ENCODE measurements at places on chromosomes 11 and 22.

- no peak for DNase-seq
These were observed 1.8 kb downstream of the PHOX2A start for GRCh38 chr11:72242141-72242540.

DNA sequence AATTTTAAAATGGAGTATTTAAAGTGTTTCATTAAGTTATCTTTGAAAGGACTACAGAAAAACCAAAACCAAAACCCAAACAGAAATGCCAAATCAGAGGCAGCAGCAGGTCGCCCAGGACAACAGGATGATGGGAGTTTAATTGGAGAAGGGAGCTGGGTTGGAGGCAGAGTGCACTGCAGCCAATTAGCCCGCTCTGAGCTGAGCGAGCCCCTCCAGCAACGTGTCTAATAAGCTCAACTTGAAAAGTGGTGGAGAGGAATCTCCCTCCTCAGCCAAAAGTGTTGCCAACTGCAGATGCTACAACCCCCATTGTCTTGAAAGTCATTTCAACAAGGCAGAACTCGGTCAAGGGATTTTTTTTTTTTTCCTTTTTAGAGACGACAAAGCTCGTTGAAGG is 323.9 kb downstream of the CADM1 start:
- no peak for DNase-seq

DNA sequence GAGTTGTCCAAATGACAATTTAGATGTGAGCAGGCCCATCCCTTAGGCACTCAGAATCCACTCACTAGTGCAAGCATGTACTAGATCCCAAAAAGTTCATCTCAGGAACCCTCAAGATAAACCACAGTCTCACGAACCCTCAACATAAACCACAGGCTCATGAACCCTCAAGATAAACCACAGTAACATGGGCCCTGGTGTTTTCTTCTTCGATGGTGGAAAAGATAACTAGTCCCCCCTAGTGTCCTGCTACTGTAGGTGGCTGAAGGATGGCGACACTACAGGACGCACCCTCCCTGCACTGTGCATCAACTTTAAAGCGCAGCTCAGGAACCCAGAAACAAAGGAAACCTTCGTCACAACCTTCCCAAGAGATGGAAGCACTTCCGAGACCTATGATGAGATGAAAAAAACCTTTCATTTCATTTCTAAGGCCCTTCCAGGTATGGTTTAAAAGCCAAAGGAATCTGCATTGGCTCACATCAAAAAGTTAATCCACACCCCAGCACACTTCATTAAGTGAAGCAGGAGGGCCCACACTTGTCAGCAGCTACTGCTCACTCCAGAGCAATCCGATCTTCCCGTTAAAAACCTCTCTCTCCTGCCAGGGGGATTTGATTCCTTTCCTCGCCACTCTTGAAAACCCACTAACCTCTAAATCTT is 2.4 kb downstream of the LARGE1 start:
- no peak for DNase-seq

GRCh38 chr11:118442908-118443589 is 6.8 kb downstream of the KMT2A start:
- DNase-seq = no peak

- DNase-seq = no peak
These were observed 19.1 kb downstream of the TAB1 start for GRCh38 chr22:39418696-39419095.

- DNase-seq = no peak
These were observed 1.8 kb upstream of the PGA3 start for GRCh38 chr11:61201476-61201875.

DNA sequence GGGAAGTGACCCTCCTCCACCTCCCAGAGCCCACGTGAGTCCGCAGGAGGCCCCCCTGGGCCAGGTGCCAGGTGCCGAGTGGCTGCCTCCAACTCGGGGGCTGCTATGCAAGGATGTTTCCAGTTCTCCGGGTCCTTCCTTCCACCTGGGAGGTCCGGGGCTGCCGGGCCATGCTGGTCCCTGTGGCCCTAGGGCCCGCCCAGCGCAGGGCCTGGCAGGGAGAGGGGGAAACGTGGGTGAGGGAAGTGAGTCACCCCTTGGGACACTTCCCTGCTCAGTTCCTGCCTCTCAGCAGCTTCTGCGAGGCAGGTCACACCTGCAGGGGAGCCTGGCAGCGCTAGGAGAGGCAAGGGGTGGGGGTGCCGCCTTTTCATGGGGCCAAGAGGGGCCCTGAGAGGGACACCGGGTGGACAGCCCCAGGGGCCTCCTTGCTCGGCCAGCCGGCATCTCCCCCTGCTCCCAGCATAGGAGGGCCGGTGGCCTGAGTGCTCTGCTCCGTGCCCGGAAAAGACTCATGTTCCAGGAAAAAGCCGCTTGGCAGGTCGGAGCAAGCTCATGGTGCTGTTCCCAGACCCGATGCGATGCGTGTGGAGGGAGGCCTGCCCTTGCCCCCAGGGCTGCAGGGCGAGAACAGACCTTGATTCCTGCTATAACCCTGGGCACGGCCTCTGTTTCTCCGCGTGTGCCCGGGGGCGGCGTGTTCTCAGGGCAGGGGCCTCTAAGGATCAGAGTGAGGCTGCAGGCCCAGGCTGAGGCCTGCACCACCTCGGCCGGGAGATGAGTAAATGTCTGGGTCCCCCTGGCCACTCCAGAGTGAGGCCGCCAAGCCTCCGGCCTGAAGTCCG is 30.3 kb upstream of the WNT7B start:
- peak; percentile 88 for DNase-seq

- no peak for DNase-seq
These were observed 14.5 kb upstream of the MRTFA start for GRCh38 chr22:40651057-40651456.

Measured in foreskin fibroblast (primary cell).